Stimulated activated CD4-positive, alpha-beta T cell treated with anti-CD3 and anti-CD28 coated beads, Interleukin-4, amount 100 ng/mL, for 24 hours (primary cell): ENCODE measurements at places on chromosomes 1 and 21.

DNA sequence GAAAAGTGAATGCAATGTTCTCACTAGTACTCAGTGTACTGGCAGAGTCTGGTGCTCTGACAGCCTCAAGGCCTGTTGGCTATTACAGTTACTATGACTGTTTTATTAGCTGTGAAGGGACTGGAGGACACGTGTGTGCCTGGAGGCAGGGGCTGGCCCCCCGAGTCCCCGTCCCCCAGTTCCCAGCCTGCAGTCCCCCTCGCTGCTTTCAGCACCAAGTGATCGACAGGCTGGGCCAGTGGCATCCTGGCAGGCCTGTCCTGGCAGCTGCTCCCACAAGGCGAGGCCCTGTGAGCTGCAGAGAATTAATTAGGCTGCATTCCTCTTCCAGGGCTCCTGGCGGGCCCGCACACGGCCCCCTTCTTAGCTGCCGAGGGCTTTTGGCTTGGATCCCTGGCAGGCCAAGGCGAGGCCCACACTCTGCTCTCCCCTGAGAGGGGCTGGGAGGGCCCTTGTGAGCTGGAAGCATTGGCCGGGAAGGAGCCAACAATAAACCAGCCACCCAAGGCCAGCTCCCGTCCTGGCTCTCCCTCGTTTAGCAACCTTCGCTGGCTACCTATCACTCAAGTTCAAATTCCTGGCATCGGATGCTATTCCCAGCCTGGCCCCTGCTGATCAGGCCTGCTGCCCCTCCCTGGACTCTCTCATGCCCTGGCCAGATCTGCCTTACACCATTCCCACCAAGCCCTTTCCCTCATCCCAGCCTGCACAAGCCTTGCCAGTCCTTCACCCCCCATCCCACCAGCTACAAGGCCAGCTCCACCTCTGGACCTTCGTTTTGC is 9.8 kb downstream of the EDN2 start:
- DNase-seq, result no peak

DNA sequence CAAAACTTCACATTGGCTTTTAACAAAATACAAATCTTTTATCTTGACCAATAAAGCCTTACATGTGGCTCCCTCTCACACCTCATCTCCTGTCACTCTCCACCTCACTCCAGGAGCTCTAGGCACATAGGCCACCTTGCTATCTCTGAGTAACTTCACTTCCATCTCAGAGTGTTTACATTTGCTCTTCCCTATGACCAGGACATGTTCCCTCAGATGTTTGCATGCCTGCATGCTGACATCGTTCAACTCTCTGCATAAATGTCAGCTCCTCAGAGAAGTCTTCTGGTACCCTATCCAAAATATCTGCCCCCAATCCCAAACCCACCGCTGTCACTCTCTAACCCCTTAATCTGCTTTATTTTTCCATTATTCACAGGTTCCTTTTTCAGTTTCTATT is 110.9 kb downstream of the TOMM20 start:
- DNase-seq, result no peak

- DNase-seq, result no peak
Measured at GRCh38 chr1:92219028-92219427, 1.3 kb downstream of the C1orf146 start.

GRCh38 chr1:79497193-79497773 is 490.8 kb upstream of the ADGRL4 start:
- no peak for DNase-seq

- DNase-seq, result no peak
Measured at GRCh38 chr1:27380766-27381733, 2.1 kb downstream of the CD164L2 start.
